CMK (cell line): ENCODE measurements at places on chromosomes 13 and 19.
A peak's percentile ranks its signal among the peaks of the same experiment; 100 is the strongest.

- DNase-seq, result no peak
Observed at GRCh38 chr13:106318941-106319411, 216.5 kb downstream of the EFNB2 start.

GRCh38 chr19:38173291-38174041 is 50.6 kb downstream of the DPF1 start:
- DNase-seq, result no peak

DNA sequence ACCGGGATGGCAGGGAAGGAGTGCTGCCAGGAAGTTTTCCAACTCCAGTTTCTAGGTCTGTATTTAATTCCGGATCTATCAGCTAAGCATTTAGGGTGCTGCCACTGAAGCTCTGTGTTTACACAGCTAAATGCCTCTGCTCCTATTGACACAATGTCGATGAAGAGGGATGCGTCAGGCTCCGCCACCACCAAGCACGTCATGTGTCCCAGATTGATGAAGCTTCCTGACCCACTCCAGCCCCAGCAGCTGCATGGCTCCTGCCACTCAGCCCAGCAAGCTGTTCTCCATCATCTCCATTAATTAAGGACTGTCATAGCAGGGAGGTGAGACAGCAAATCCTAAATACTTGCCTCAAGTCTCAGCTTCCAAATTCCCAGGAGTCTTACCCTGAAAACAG is 435.2 kb upstream of the ZNF507 start:
- DNase-seq, result no peak

DNA sequence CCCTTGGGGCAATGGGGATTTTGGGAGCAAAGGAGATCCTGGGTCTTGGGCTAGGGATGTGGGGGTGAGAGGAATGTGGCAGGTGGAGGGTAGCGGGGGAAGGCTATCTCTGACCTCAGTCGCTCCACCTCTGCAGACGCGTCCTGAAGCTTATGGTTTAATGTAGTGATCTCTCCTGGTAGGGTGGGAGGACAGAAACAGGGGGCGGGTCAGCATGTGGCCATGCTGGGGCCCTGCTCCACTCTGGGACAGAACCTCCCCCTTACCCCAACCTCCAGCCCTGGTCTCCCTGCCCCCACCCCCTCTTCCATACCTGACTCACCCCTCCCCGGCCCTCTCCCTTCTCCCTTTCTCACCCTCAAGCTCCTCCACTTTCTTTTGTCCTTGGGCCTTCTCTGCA is 1.4 kb downstream of the BST2 start:
- DNase-seq, result no peak

DNA sequence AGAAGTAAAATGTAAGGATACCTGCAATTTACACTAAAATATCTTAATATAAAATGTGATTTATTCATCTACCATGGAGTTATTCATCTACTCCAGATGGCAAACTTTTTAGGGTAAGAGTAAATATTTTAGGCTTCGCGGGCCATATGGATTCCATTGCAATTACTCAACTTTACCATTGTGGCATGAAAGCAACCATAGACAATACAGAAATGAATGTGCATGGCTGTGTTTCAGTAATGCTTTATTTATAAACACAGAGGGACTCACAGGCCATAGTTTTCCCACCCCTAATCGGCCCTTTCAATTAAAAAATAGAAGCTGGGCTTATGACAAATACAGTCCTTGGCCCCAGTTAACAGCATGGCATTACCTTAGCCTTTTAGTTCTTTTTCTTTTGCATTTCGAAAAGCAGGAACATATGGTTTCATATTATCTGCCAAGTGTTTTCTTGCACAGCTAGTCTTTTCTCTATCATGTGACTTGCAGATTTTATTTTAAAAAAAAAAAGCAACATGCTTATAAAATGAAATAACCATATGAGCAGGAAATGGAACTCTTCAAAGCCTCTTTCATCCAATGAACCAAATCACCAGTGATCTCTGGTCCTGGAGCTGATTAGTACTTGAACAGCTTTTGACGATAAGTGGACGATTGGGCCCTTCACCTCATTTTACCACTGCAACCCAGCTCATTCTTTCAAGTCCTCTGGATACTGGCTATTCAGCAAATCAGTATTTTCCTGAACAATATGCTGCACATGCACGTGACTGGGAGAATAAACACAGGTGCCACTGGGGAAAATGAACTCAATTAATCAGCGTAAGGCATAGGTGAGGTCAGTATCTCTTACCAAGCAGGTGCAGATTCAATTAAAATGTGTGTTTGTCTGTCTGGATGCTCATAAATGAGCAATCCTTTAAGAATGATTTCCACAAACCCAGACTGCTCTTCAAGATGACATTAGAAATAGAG is 63.9 kb downstream of the LHFPL6 start:
- DNase-seq, result no peak

DNA sequence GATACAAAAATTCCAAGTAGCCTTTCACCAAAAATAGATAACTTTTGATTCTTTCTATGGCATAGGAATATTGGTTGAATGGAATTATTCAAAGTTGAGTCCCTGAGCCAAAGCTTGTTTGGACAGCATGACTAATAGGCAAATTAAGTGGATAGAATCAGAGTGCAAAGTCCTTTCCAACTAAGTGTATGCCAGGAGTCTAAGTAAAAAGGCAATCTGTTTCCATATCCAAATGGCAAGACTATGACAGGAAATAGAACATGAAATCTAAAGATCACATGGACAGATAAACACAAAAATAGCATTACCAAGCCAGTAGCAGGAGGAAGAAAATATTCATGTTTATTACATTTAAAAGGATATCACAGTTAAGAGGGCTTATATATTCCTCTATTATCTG is 804.6 kb downstream of the SLITRK6 start:
- DNase-seq, result no peak

DNA sequence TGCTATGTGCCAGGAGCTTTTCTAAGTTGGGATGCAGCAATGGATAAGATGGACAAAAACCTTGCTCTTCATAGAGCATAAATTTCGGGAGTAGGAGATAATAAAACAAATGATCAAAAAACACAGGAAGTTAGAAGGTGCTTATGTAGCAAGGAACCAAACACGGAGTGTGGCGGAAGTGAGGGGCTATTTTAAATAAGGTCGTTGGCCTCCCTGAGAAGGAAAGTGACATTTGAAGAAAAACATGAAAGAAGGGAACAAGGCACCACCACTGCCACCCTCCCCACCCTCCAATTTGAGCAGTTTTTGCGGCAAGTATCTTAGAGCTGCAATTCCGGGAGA is 3.2 kb upstream of the GSX1 start:
- DNase-seq, result no peak

DNA sequence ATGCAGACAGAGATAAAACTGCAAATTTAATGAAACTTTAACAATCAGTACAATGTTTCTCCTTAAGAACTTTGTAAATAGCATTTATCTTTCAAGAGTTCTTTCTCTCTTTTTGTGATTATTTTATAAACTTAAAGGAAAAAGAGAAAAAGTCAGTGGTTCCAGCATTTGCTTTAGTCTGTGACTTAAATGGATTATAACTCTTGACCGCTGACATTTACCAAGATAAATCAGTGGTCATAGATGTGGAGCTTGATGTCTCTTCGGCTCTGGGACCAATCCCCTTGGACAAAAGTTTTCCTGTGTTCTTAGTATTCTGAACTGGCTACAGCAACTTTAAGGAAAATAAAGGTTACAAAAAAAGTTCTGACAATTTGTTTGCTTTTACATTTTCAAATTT is 162.6 kb downstream of the TM9SF2 start:
- no peak for DNase-seq

DNA sequence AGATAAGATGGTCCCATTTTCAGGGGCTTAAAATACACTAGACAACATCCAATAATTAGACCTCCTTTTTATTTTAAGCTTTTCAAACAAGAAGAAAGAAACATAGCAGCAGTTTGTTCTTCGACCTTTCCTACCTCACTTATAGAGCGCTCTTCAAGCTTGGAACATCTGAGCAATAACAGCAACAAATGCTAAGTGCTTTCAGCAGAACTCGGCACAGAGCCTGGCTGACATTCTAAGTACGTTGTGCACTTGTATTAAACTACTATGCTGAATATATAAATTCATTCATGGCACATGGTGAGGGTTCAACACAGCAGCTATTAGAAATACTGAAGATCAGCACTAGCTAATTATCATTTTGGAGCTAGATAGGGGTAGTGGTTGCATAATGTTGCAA is 256.1 kb upstream of the MAB21L1 start:
- DNase-seq, result no peak

DNA sequence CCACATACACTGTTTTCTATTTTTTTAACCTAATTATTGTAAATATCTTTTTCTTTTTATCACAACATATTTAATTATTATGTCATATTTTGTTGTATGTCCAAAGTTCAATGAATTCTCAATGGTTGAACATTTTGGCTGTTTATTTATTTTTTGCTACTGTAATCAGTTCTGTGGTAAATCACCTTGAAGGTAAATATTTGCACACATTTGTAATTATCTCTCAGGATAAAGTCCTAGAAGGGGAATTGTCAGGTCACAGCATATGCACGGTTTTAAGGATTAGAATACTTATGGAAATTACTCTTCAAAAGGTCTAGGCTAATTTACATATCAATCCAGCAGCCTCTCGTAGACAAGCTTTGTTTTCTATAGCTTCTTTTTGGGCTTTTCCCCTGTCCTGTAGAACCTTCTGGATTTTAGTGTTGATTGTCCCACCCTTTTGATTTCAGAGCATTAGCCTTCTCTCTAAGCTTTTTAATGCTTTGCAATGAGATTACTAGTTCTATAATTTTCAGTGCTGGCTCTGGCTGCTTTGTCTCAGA is 362.6 kb downstream of the KCNRG start:
- no peak for DNase-seq

DNA sequence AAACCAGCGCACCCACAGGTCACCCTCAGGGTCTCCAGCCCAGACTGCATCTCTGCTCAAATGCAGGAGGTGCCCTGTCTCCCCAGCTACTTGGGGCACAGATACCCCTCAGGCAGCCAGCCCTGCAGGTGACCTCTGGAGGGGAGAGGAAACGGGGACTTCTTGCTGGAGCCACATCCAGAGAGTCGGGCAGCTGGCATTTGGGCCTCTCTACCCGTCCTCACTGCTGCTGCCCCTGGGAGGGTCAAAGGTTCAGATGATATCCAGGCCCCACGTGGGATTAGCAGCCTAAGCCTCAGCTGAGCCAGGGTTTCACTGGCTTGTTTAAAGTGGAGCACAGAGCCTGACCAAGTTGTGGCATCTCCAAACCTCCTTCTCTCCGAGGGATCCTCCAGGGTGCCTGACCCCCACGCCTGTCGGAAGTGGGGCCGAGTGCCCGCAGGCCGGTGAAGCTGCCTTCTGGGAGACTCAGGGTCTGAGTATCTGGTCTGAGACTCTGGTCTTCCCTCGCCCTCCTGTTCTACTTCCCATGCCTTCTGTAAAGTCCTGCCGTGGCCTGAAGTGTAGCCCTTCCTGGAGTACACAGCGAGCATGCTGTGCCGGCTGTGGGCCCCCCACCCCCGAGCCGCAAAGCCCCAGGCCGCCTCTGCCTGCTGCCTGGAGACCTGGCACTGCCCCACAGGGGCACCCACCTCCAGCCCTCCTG is 2.1 kb downstream of the RASA3 start:
- no peak for DNase-seq

GRCh38 chr13:80235166-80235966 is 105.6 kb downstream of the SPRY2 start:
- no peak for DNase-seq

DNA sequence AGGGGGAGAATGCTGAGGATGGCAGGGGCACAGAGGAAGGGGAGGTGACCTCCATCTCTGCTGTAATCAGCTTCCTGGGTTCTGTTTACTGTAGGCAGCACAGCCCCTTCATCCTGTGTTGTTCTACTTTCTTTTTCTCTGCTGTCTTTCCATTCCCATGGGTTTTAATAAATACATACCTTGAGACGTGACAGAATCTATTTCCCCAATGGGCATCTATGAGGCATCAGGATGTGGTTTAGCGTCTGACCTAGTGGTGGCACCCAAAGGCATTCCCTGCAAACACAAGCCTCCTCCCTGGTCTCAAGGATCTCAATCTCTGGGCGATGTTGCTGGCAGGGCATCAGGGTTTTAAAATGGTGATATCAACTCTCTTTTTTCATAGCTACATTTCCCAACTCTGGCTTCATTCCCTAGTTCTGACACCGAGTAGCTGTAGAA is 60.8 kb downstream of the ALOX5AP start:
- DNase-seq, result no peak

DNA sequence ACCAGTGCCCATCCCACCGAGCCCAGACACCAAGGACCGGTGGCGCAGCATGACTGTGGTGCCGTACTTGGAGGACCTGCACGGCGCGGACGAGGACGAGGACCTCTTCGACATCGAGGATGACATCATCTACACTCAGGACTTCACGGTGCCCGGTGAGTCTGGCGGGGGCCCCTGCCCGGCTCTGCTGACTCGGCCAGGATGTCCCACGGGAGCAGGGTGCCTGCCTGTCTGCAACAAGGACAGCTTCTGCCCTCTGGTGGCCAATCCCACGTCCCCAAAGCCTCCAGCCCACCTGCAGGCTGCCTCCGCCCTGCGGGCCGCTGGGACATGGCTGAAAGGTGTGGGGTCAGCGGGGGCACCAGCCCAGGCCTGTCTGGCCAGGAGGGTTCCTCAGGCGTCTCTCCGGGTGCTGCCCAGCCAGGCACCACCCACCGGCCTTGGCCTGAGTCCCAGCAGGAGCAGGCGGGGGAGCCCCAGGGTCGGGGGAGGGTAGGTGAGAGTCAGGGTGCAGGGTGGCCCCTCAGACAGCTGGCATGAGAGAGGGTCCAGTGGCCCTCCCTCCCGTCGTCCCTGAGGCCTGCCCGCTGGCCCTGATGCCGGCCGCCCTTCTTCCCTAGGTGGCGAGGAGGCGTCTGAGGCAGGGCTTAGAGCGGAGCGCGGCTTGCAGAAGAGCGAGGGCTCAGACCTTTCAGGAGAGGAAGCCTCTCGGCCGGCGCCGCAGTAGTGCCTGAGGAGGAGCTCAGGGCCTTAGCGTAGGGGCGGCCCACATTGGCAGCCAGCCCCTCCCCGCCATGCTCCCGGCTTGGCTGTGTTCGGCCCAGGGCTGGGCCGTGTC is 14.6 kb downstream of the CBARP start:
- DNase-seq, result no peak

DNA sequence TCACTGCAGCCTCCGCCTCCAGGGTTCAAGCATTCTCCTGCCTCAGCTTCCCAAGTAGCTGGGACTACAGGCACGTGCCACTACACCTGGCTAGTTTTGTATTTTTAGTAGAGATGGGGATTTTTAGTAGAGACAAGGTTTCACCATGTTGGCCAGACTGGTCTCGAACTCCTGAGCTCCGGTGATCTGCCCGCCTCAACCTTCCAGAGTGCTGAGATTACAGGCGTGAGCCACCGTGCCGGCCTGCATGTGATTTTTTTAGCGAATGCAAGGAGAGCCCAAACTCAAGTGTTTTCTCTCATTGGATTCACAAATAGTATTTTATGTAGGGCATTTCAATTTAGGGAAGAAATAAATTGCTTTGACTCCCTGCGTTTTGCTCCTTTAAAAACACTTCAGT is 4.4 kb downstream of the ZMYM2 start:
- DNase-seq, result no peak

GRCh38 chr13:44710576-44710975 is 134.4 kb upstream of the TSC22D1 start:
- DNase-seq, result no peak

GRCh38 chr13:91133941-91134802 is 213.3 kb upstream of the MIR17HG start:
- peak; percentile 73 for DNase-seq
